ENCODE measurements at places on chromosomes 11 and 22.

DNA sequence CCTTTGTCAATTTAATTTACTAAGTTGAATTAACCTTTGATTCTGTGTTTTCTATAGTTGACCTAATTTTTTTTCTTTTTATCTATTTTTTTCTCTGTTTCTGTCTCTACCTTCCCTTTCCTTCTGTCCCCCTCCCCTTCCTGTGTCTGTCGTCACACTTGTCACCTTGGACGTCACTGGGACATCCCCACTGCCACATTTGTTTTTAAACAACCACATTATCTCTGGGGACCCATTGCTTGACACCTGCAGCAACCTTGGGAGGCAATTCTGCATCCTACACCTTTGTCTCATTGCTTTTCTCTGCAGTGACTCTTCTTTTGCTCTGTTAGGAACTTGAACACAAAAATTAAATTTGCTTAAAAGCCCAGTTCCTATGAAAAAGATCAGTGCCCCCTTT, 51.8 kb upstream of the TTC12 start:
- no peak for DNase-seq

GRCh38 chr11:11211888-11212287, 141.2 kb downstream of the CSNK2A3 start:
- DNase-seq, result no peak

DNA sequence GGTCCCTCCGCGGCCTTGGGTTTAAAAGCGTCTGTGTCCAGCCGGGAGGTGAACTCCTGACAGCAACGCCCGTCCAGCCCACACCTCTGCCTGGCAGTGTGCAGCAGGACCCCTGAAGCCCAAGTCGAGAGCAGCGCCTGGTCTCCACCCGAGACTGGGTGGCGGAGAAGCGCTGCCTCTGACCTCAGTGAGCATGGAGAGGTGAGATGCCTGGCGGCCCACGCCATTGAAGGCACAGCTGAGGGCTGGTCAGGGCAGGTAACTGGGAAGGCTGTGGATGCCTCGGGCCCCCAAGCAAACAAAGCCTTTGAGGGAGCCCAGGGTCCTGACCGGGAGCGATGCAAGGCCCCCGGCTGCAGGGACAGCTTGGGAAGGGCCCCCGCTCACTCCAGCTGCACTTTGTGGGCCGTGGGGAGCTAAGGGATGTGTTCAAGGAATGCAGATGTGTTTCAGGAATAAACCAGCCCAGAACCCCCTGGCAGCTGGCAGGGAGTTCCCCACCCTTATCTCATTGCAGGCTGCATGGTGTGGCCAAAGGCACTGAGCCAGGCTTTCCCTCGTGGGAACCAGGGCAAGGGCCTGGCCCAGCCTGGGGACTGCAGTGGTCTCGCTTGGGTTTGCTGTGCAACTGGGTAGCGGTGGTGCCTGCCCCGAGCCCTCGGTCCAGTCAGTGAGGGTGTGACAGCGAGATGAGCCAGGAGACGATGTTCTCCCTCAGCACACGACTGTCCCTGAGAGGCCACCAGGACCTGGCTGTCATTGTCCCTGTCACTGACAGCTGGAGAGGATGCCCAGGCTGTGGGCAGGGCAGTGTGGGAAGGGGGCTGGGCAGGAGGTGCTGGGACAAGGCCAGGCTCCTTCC, 92.5 kb downstream of the WNT7B start:
- DNase-seq, result no peak

- no peak for DNase-seq
Observed at GRCh38 chr11:128642571-128642970, 51.3 kb upstream of the FLI1 start.

- DNase-seq, result no peak
Observed at GRCh38 chr11:22626573-22627239, 1.1 kb upstream of the FANCF start.

DNA sequence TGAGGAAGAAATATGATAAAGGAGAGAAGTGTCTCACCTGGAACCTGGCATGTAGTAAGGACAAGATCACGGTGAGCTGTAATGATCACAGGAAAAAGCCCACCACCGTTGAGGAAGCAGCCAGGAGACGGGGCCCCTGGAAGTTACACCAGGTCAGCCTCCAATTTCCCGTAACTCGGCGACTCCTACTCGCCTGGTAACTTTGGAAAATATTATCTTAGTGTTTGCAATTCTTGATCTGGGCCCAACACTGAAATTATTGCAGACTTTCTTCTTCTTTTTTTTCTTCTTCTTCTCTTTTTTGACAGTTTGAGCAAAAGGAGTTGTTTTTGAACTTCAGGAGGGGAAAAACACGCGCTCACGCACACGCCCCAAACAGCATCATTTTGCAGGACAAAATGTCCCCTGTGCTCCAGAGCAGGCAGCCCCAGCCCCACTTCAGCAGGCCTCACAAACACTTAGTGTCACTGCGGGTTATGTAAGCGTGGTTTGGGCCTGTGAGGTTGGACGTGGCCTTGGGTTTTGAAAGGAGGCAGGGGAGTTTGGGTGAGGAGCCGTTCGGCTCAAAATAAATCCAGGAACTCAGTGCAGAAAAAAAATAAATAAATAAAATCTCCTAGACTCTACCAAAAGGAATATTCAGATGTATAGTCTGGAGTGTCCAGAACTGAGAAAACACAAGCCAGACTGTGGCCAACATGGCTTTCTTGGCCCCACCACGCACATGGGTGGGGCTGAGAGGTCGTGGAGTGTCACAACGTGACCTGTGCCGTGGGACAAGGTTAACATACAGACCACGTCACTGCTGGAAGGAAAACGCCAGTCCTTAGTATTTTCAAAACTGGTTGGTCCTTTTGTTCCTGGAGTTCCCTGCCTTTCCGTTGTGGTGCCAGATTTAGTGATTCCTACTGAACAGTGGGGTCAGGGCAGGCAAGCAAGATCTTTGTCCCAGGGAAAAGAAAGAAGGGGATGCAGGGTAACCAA, 26.3 kb upstream of the MN1 start:
- DNase-seq, result no peak

- DNase-seq, result no peak
Observed at GRCh38 chr11:20931029-20931428, 261.6 kb downstream of the NELL1 start.

GRCh38 chr11:12157241-12157661, 46.9 kb downstream of the MICAL2 start:
- DNase-seq, result no peak

GRCh38 chr22:16969508-16970327, 38.3 kb downstream of the GAB4 start:
- no peak for DNase-seq

GRCh38 chr22:37566903-37567798, 6.9 kb downstream of the CDC42EP1 start:
- DNase-seq, result no peak

GRCh38 chr11:70019576-70020011, 58.5 kb upstream of the ANO1 start:
- no peak for DNase-seq

- DNase-seq, result no peak
Observed at GRCh38 chr11:69873166-69874077, 54.2 kb upstream of the FGF3 start.

DNA sequence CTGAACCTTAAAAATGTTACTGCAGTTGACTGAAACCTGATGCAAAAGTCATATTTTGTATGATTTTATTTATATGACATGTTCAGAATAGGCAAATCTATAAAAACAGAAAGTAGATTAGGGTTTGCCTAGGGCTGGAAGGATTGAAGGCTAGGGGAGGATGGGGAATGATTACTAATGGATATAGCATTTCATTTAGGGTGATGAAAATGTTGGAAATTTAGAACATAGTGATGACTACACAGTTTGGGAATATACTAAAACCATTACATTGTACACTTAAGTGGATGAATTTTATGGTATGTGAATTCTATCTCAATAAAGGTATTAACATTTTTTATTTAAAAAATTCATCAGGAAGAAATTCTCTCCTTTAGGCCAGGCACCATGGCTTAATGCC, 22.9 kb upstream of the PAFAH1B2 start:
- DNase-seq, result no peak

- DNase-seq, result no peak
Observed at GRCh38 chr22:45698094-45698493, 26.5 kb downstream of the ATXN10 start.

- DNase-seq, result no peak
Observed at GRCh38 chr11:14746857-14747395, 103.3 kb downstream of the PDE3B start.

- DNase-seq, result no peak
Observed at GRCh38 chr11:101583251-101584128, at the start of gene TRPC6. Gene TRPC6 (minus strand): TSS chr11:101584007. CDS start chr11:101583503, 504 bp downstream.

DNA sequence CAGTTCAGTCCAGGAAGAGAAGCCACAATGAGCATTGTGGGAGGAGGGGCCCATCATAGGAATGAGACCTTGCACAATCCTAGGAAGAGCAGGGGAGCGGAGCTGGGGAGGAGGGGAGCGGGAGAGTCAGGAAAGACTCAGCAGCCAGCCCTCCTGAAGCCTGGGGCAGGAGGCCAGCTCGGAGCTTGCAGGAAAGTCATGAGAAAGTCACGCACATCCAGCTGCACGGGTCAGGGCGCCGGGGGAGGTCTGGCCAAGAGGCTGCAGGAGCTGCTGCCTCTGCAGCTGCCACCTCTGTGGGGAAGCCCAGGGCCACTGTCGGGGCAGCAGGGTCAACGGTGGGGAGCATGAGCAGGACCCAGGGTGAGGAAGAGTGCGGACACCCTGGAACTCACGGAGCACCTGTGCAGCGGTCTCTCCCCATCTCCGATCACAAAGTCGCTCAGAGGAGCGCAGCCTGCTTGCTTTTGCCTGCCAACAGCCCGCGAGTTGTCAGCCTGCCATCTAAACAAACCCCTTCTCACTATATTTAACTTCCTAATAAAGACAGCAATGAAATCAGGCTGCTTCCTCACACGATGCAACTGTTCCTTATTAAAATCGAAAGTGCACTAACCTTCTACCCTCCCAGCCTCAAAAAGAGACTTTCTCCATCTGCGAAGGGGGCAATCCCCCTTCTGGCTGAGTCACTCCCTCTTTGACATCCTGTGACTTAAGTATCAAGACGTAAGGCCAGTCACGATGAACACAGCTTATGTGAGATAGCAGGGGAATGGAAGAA, 52.9 kb upstream of the RTL6 start:
- DNase-seq, result peak; percentile 35

DNA sequence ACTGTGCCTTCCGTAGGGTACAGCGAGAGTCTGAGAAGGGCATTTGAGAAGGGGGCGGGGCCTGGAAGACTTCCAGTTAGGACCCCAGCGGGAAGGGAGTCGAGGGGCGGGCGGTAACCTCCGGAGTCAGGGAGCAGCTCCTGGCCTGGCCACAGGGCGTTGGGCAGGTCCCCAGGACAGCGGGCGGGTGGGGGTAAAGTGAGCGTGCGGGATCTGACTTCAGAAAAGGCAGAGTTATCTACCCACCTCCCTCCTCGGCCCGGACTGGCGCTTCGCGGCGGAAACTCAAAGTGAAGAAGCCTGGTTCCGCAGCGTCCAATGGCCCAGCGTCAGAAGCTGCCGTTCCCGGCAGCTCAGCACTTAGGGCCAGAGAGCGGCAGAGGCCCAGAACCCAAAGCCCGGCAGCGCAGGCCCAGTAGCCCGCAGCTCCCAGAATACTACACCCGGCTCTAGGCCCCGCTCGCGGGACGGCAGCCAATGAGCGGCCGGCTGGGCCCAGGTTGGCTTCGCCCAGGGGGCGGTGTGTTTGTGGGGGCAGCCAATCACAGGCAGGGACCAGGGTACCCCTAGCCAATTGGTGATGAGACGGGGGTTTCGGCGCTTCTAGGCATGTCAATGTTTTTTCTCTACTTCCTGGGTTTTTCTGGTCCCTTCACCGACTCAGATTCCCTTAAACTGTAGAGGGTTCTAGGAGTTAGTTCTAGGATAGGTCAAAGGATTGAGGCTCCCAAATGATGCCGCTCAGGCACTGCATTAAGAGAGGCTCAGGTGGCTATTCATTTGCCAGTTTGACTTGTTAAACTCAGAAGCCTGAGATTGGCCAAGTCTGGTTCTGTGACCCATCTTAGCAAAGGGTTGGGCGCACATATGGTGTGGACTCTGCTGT, at the start of gene TRIM68:
TSS of gene TRIM68 (minus strand) at position 451 of the 886 bp plus-strand sequence. CDS start 2,727 bp downstream, outside the sequence.
- peak; percentile 85 for DNase-seq

DNA sequence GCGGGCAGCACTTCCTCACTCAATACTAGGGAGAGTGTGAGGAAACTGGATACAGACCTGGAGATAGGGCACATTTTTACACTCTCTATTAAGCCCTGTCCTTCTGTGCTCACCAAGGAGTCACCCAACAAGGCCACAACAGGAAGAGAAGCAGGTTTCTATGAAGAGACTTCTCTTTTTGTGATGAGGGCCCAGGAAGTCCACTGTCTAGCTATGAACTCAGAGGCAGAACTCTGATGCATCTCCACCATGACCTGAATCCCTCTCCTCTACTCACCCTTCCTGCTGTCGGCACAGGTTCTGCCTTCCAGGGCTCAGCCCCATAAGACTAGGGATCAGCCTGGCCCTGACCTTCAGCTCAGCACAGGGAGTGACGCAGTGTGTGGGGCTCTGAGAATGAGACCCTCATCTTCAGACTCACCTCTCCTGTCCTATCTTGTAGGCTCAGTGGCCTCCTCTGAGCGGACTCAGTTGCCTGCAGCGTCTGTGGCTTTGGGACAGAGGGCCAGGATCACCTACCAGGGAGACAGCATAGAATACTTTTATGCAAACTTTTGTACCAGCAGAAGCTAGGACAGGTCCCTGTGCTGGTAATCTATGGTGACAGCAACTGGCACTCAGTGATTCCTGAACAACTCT, 49.3 kb upstream of the IGLL5 start:
- DNase-seq, result no peak

GRCh38 chr11:40403321-40403720, 1056.1 kb downstream of the LRRC4C start:
- DNase-seq, result no peak

DNA sequence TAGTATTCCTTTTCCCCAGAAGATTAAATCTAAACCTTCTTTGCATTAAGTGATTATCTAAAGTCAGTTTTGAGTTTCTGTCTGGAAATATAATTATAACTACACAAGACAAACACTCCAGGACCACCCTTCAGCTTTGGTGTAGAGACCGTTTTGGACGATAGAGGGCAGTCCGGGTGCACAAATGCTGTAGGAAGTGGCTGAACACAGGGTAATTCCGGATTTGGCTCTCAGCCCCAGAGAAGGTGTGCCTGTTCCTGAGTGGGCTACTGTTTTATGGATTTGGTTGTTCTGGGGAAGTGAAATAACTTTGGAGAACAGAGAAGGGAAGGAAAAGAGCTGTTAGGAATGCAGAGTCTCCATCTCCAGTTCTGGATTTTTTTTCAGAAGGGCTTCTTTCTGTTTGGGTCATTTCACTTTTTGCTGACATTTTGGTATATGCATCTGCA, 14.8 kb downstream of the EXT2 start:
- no peak for DNase-seq

DNA sequence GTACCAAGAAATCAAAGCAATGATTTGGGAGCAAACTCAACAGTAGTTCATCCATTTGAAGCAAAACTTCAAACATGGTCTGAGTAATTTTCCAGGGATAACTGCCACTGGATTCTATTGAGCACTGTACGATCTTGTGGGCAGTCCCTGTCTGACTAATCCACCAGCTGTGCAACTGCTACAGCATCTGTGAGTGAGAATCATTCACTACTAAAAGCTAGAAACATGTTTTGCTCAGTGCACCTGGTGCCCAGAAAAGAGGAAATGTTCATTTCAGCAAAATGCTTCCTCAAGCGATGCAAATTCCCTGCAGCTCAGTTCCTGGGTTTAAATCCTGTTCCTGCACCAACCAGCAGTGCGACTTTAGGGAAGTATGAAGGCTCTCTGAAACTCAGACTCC, 1077.9 kb downstream of the DLG2 start:
- DNase-seq, result no peak

All from Panc1 (cell line).